SJSA1 (cell line): ENCODE measurements at places on chromosomes 12 and 14. TPM values are rescaled to one million over a fixed set of nuclear protein-coding genes. Genes with fewer than 3 reads are reported as not detected.

Gene MYF6
- not detected in 2 replicates for total RNA-seq

Gene ERP27
- total RNA-seq: not detected in 2 replicates

- DNase-seq: no peak
Observed at GRCh38 chr12:122827258-122827657, 8.0 kb upstream of the HIP1R start.

GRCh38 chr14:27435923-27436670 lies 838.3 kb upstream of the NOVA1 start:
- no peak for DNase-seq

GRCh38 chr12:39235990-39236767 lies 206.7 kb downstream of the KIF21A start:
- DNase-seq: no peak

DNA sequence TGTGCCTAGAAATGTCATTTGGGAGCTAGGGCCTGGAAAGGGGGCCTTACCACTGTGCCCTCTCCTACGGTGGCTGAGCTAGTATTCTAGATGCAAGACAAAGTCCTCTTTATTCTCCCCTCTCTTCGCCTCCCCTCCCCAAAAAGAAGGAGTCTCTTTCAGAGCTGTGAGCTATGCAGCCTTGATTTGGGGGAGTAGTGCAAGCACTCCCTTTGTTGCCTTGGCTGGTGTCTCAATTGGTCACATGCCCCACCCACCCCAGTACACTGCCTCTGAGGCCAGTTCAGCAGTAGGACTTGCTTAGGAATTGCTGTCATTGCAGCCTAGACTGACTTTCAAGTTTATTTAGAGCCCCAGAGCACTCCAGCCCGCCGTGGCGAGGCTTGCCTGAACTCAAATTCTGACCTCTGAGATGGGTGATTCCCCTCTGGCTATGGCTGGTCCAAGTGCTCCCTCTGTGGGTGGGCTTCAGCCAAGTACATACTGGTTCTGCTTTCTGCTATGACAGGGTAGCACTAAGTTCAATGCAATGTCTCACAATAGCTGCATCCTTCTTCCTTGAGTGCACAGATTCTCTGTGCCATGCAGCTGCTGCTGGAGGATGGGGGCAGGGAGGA lies 37.0 kb upstream of the FBXO33 start:
- DNase-seq: no peak

GRCh38 chr14:92986254-92987147 lies 63.6 kb downstream of the CHGA start:
- DNase-seq: peak; percentile 74

DNA sequence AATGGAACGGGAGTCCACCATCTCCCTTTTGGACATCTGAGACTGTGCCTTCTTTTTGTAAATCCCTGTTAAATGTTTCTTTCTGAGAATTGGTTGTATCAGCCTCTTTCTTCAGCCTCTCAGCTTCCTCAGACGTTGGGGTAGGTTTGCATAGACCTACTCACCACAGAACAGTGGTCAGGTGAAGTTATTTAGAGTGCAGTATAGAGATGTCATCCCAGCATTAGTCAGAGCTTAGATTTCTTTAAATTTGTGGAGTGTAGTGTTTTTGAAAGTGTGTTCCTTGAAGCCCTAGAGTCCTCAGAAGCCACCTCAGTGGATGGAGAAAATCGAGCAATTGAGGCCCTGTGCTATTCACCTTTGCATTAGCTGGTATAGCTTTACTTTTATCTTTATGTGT lies 8.9 kb upstream of the EEA1 start:
- DNase-seq: no peak
